NCI-H2081 (cell line): ENCODE measurements at places on chromosomes 1 and 21.

DNA sequence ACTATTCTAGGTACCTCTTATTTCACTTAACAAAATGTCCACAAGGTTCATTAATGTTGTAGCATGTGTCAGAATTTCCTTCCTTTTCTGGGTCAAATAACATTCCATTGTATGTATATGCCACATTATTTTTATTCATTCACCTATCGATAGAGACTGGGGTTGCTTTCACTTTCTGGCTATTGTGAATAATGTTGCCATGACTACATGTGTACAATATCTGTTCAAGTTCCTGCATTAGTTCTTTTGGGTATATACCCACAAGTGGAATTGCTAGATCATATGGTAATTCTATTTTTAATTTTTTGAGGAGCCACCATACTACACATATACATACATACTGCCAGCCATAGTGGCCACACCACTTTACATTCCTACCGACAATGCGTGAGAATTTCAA is 158.4 kb downstream of the ZZZ3 start:
- DNase-seq: no peak

GRCh38 chr1:240152611-240153297 is 61.1 kb downstream of the FMN2 start:
- DNase-seq: no peak

GRCh38 chr1:71649608-71650007 is 568.8 kb upstream of the ZRANB2 start:
- DNase-seq: no peak

DNA sequence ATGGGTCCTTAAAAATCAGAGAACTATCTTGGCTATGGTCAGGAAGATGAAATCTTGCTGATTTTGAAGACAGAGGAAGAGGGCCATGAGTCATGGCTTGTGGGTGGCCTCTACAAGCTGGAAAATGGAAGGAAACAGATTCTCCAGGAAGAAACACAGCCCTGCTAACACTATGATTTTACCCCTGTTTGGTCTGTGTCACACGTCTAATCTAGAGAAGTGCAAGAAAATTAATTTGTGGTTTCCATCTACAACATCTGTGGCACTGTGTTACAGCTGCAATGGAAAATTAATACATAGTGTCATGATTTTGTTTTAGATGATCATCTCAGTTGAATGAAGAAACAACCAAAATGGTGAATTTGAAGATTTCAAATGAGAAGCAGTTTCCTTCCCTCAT is 288.7 kb upstream of the NRIP1 start:
- DNase-seq: no peak

DNA sequence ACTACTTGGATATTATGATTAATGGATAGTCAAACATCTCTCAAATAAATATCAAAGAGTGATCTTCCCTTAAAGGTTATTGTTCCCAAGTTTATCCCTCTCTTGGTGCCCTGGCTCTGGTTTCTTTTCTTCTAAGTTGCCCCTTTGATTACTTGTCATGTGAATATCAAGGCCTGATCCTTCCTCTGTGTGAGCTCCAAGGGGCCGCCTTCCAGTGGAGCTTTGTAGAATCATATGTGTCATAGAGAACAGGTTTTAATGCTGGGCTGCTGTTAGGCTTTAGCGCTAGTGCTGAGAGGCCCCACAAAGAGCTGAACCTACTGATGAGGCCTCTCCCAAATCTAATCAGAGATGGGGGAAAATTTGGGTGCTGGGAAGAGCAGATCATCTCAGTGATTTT is 25.5 kb downstream of the UCK2 start:
- DNase-seq: no peak

DNA sequence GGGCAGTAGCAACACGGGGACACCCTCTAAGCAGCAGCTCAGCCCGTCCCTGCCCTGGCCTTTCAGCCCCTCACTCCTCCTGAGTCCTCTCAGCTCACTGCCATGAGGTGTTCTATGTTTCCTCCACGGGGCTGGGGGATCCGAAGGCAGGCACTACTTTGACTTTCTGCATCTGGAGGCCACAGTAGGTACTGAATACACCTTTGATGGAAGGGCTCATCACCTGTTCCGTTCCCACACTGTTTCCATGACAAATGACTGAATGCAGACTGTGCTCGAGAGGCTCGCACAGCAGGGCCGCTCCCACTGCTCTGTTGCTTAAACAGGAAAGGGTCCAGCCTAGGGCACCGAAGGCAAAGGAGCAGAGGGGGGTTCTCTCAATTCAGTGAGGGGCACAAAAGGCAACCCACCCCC is 77.6 kb upstream of the DNAH14 start:
- no peak for DNase-seq

DNA sequence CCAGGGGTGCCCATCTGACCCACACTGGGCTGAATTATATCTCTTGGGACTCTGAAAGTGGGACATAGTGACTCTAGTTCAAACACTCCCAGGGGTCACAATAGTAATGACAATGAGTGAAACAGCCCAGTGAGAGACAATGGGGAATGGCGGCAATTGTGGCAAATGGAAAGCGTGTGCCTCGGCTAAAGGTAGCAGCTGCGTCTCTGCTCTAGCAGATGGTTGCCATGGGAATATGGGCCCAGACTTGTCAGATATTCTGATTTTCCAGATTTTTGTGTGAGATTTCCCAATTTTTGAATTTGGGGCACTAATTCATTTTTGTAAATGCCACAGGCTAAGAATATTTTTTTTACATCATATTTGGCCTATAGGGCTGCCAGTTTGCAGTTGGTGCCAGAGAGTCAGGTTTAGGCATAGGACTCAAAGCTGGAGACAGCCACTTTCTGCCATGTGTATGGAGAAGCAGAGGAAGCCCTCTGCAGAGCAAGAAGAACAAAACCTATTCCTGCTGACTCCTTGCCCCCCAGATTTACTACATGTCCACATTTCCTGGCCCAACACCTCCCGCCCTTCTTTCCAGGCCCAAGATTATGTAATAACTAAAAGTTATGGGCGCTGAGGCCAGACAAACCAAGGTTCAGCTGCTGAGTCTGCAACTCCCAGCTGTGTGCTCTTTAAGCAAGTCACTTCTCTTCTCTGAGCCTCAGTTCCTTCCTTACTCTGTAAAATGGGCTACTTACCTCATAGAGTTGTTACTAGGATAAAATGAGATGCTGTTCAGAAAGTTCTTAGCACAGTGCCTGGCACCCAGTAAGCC is 21.6 kb upstream of the PTP4A2 start:
- DNase-seq: no peak

DNA sequence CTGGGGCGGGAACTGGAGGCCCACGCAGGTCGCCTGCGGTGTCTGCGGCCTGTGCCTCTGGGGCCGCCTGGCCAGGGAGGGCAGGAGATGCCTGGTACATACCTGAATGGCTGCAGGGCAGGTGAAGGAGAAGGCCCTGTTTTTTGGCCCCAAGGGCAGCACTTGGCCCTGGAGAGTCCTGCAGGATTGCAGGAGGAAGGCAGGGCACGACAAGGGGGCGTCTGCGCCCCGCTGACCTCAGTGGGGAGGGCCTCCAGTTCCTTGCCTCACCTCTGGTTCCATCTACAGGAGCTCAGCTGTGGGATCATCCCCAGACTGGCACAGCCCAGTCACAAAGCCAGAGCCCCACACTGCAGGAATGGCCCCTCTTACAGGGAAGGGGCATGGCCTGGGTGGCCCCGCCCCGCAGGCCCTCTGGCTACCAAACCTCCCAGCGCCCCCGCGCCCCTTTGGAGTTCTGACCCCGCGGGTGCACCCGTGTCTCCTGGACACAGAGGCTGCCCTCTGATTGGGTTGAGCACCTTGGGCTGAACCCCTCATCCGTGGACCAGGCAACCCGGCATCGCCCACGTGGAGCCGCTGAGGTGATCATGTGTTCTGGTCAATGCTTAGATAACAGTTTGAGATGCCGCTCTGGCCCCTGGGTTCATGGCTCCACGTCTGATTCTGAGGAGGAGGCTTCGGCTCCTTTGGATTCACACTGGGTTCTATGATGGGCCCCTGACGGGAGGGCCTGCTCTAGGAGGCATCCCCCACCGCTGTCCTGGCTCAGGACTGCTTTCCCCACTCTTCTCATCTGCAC is 1.3 kb upstream of the PEX10 start:
- no peak for DNase-seq

DNA sequence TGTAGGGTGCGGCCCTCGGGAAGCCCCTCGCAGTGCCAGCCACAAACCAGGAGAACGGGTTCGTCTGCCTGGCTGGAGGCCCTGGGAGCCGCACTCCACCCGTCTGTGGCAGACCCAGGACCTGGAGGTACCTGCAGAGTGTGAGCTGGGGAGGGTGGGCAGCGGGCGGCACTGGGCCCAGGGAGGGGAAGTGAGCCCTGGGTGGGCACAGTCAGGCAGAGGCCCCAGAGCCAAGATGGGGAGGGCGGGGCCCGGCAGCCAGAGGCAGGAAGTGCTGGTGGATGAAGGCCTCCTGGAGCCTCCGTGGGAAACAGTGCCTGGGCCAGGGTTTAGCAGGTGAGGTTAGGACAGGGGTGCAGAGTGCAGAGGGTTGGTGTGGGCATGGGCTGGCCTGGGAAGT is 4.0 kb upstream of the PEX10 start:
- DNase-seq: no peak

DNA sequence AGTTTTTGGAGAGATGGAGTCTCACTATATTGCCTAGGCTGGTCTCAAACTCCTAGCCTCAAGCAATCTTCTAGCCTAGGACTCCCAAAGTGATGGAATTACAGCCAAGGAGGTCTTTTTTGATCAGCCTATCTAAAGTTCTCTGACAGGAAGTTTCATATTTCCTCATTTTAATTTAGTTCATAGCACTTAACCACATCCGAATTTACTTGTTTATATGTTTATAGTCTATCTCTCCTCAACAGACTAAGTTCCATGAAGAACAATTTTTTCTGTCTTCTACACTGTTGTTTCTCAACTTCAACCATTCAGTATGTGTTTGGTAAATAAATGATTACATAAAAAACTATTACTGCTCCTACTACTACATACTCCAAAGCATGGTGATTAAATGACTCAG is 47.9 kb downstream of the GON4L start:
- DNase-seq: no peak

GRCh38 chr1:223222377-223222776 is 79.3 kb upstream of the TLR5 start:
- no peak for DNase-seq

GRCh38 chr1:165218731-165219130 is 137.8 kb downstream of the LMX1A start:
- no peak for DNase-seq
